T-helper 9 cell (primary cell): ENCODE measurements at places on chromosomes 5 and 9.

- no peak for DNase-seq
These were observed 7.4 kb downstream of the OTULINL start for GRCh38 chr5:14588758-14589543.

DNA sequence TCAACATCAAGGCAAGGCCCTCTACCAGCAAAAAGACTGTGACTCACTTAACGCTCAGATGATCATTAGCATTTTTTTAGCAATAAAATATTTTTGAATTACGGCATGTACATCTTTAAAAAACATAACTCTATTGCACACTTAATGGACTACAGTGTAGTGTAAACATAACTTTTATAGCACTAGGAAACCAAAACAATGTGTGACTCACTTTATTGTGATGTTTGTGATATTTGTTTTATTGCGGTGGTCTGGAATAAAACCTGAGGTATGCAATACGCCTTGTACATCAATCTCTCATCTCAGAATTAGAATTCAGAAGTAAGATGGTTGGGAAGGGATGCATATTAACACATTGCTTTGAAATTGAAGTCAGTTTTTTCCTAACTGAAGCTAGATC is 106.9 kb upstream of the PTCH1 start:
- DNase-seq, result no peak

DNA sequence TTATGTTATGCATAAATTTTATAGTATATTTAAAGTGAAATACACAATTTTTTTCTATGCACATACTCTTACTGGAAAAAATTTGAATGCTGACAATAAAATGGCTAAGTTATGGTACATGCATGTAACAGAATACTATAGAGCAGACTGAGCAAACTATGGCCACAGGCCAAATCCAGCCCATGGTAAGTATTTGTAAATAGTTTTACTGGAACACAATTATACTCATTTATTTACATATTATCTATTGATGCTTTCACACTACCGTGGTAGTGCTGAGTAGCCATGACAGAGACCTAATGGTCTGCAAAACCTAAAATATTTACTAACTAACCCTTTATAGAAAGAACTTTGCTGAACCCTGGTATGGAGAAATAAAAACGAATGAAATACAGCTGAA is 45.7 kb downstream of the TEX10 start:
- DNase-seq, result no peak

GRCh38 chr5:107072440-107072839 is 598.3 kb downstream of the EFNA5 start:
- DNase-seq, result no peak

DNA sequence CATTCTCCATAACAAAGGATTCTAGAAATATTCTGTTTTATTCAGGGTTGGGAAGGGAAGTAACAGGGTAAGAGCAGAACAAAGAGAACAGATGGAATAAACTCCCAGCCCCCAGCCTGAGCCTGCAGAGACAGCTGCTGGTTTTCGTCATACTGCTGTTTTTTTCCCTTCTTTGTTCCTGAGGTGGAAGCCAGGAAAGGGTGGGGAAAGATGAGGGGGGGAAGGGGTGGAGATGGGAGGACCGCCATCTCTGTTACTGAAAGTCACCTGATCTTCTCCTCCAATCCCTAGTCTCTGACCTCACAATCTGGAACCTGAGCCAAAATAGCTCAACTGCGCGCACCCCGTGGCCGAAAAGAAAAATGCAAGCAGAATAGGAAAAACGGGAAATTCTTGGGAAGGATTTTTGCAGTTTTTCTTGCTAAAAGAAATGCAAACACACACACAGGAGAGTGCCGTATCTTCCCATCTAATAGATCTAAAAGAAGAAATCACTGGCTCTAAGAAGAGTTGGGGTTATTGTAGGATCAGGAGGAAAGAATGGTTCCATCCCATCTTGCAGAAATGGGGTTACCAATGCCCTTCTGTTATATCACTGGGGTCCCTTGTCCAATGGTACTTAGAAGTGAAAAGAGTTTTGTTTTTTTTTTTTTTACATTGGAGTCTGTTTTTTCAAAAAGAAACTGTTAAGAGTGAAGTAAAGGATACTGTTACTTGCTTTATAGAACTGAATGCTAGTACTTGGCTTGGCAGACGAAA is 57.9 kb downstream of the DIAPH1 start:
- DNase-seq, result no peak

GRCh38 chr9:114500697-114501292 is 4.5 kb downstream of the WHRN start:
- no peak for DNase-seq

GRCh38 chr5:143828710-143829109 is 16.7 kb downstream of the HMHB1 start:
- no peak for DNase-seq

GRCh38 chr9:76571288-76571687 is 112.3 kb downstream of the GCNT1 start:
- DNase-seq, result no peak

DNA sequence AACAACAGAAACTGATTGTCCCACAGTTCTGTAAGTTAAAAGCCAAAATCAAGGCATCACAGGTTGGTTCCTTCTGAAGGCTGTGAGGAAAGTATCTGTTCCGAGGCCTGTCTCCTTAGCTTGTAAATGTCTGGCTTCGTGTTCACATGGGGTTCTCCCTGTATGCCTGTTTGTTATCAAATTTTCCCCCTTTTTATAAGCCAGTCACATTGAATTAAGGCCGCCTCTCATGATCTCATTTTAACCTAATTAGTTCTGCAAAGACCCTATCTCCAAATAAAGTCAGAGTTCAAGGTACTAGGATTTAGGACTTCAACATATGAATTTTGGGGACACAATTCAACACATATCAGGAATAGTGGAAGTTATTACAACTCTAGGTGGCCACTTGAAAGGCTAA is 331.5 kb downstream of the PIK3R1 start:
- DNase-seq, result no peak

GRCh38 chr9:133303266-133304157 is 28.5 kb upstream of the ABO start:
- no peak for DNase-seq

DNA sequence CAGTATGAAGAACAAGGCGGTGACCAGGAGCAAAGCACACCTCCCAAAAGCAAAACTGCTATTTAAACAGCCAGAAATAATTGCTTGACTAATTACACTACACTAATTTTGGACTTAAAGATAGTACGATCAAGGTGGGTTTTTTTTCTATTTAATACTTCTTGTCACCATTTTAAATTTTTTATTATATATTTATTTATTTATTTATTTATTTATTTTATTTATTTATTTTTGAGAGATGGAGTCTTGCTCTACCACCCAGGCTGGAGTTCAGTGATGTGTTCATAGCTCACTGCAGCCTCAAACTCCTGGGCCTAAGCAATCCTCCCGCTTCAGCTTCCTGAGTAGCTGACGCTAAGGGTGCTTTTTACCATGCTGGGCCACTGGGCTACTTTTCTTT is 146.2 kb upstream of the IRX1 start:
- DNase-seq, result no peak

DNA sequence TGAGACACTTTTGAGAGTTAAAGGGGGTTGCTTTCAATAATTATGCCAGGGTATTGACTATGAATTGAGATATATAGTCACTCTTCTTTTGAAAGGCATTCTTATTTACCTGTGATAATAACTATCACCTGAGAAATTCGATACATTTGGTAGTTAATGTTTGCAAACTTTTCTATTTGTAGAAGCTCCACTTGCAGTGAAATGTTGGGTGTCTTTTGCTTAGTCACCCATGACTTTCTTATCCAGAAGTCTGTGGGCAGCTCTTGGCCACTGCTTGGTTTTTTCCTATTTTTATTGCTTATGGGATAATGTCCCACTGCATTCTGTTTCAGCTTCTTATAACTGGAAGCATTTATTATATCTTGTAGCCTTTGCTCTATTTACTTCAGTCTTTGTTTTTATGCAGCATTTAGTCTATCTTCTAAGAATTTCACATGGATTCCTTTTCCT is 3.9 kb downstream of the MACIR start:
- no peak for DNase-seq

GRCh38 chr5:17412760-17413671 is 85.0 kb upstream of the TAF11L2 start:
- DNase-seq, result no peak

GRCh38 chr5:11214864-11215644 is 454.0 kb upstream of the DAP start:
- DNase-seq, result no peak

- DNase-seq, result no peak
These were observed 13.9 kb downstream of the CDH10 start for GRCh38 chr5:24630918-24631317.

DNA sequence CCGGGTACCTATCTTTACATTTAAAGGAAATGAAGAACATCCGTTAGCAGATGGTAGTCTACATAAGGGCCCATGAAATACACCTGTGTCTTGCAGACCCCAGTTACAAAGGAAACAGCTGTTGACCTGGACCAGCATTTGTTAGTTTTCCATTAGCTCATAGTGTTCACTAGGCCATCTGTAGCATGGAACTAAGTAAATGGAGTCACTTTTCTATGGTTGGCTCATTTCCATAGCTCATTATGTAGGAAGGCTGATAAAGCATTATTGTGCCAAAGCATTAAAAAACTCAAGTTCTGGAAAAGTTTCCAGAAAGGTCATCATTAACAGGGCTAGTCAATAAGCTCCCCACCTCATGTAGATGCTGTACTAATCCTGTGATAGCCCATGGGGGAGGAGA is 62.1 kb downstream of the PCSK1 start:
- no peak for DNase-seq

- no peak for DNase-seq
These were observed 23.6 kb upstream of the RNU6ATAC start for GRCh38 chr9:134187891-134188385.

- no peak for DNase-seq
These were observed 415.4 kb downstream of the CDH9 start for GRCh38 chr5:26622947-26623346.

DNA sequence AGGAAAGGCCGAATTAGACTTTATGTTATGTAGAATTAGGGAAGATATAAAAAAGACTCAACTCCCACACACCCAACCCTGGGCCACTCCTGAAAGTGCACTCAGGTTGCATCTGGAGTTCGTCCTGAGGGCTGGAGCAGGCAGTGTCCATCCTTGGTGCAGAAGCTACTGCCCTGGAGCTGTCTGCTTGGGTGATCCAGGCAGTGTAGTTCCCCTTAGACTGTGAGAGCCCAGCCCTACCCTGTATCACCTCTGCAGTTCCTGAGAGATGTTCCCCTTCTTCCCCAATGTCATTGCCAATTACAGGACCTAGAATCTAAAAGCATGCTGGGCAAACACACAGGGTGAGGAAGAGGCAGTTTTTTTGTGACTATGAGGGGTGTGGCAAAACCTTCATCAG is 368.3 kb upstream of the ST8SIA4 start:
- DNase-seq, result no peak

GRCh38 chr5:168332042-168332441 is 40.6 kb downstream of the WWC1 start:
- no peak for DNase-seq

DNA sequence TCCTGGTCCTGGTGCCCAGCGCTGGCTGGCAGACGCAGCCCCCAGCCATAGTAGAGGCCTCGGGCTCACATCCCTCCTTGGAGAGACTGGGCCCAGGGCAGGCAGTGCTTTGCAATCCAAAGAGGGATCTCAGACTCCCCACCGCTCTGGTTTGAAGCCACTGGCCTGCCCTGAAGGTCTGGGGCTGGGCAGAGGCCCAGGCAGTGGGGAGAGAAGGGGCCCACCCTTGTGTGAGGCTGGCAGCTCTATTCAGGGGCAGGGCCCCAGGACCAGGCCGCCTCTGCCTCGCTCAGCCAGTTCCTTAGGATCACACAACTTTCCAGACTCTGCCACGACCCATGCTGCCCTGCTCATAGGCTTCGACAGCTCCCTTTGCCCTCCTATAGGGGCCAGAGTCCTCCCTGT is 10.7 kb upstream of the SEC16A start:
- DNase-seq, result no peak

DNA sequence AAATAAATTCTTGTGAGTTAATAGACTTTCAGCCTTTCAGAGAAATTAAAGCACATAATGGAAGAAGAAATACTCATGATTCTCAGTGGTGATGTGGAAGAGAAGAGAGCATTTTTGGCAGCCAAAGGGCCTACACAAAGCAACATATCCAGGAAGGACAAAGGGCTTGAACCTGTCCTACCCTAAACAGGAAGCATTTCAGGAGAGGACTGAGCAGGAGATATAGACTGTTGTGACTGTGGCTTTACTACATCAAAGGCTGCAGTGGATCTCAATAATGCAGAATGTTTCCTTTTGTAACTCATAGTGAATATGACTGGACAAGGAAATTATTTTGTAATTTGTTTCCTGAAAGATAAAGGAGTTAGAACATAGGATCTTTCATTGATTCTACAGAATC is 1.3 kb upstream of the PARP8 start:
- no peak for DNase-seq

- no peak for DNase-seq
These were observed 291.1 kb upstream of the TUT7 start for GRCh38 chr9:86645303-86645702.

- DNase-seq, result no peak
These were observed 864 bp downstream of the PAPPA start for GRCh38 chr9:116154334-116154975.

DNA sequence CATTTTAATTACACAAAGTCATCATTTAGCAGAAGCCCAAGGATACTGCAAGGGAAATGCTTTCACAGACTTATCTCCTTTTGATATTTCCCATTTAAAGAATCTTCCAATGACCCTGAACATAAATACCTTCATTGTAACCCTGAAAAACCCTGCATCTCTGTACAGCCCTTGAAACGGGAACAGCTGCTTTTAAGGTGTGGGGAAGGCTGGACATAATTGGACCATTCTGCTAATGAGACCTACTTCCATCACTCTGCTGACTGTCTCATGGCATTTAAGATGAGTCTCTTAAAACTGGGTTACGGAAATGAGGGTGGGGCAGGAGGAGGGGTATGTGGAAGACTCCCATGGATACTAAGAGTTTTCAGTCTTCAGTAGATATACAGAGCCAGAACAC is 485.8 kb downstream of the BRINP1 start:
- no peak for DNase-seq

DNA sequence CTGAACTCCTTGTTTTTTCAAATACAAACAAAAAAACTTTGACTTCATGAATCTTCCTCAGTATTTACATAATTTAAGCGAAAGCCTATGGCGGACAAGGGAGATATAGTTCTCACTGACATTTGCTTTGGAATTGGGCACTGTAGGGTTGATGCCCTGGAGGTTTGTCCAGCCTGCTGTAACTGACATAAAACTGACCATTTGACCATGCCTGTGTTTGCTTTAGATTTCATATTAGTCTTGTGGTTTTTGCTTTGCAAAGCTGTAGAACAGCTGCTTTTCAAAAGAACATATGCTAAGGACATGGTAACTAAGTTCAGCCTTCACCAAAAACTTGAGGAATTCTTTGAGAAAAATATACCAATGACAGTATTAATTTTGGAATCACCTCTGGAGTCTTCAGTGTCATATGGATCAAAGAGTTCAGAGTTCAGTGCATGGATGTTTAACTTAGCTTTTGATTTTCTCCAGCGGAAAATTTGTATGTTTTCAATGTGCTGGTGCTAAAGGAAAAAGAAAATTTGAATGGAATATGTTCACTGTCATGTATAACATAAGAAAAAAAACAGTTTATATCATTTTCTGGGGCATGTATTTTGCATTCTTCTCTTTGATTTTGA is 1013.1 kb downstream of the NR2F1-AS1 start:
- DNase-seq, result no peak
